Adipocyte (in vitro differentiated cells): ENCODE measurements at places on chromosomes 1 and 21.

GRCh38 chr1:58928514-58928913 is 144.7 kb upstream of the JUN start:
- no peak for DNase-seq

GRCh38 chr1:191582169-191582568 is 576.1 kb upstream of the RGS18 start:
- DNase-seq: no peak

- DNase-seq: peak; percentile 57
These were observed 373.8 kb downstream of the TGFB2 start for GRCh38 chr1:218718977-218719376.

DNA sequence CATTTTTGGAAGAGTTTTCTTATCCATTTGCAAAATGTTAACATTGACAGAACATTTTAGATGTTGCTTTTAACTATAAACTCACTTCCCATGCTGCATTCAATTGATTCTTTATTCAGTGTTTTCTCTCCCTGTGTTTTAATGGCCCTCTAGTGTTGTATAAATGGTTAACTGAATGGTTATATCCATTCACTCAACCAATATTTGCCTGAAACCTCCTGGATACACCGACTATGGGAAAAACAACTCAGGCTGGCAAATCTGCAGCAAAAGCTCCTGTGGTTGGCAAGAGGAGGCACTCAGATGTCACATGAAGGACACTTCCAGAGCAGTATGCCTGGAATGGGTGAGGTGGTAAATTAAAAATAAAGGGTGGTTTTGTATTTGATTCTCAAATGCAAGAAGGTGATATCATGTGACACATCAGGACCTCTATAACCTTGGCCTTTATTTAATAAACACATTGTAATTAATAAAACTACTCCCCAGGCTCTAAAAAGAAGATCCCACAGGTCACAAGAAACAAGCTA is 107.6 kb downstream of the BCAR3 start:
- DNase-seq: no peak

GRCh38 chr1:243596431-243597062 is 253.5 kb downstream of the AKT3 start:
- peak; percentile 78 for DNase-seq

GRCh38 chr1:50538476-50538875 is 115.2 kb upstream of the DMRTA2 start:
- DNase-seq: no peak

DNA sequence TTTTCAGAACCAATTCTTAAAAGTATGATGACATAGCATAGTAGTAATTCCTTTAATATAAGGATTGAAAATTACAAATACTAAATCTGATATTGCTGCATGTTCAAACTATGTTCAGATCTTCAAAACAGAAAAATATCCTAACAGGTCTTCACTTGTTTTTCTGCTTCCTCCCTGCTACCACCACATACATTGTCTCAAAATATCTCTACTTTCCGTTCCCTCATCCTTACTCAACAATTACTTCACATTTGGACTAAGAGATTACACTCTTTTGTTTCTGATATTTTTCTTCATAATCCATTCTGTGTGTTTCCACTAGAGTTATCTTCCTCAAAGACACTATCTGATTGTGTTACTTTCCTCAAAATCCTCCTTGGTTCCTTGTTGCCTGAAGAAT is 125.1 kb downstream of the NEK7 start:
- no peak for DNase-seq

DNA sequence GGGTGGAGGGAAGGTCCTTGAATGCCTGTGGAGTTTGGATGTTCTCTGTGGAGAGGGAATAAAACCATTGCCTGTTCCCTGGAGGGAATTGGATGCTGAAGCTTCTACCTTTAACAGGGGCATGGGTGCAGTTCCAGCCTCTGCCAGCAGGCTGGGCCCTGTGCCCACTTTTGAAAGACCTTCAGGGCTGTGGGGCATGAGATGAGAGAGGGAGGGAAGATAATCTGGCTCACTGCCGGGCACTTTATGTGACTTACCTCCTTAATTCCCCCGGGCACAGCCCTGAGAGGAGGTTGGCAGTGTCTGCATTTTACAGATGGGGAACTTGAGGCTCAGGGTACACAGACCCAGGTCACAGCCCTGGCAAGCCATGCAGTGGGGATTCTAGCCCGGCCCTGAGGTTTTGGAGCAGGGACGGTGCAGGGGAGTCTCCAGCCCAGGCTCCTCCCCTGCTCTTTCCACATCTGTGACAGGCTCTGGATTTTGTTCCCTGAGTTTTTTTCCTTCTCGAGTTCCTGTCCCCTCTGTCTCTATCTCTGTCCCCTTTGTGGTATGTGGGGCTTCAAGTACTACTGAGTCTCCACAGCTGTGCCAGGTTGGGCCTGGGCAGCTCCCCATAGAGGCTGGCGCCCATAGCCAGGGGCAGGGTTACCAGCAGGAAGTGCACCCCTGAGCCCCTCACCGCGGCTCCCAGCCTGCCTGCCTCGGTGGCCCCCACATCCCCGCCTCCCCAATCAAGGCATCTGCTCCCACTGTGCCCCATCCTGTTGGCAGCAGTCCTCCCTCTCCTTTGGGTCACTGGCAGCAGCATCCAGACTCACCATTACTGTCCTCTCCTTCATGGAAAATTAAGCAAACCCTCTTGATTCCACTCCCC is 14.0 kb upstream of the THEMIS2 start:
- DNase-seq: peak; percentile 92

DNA sequence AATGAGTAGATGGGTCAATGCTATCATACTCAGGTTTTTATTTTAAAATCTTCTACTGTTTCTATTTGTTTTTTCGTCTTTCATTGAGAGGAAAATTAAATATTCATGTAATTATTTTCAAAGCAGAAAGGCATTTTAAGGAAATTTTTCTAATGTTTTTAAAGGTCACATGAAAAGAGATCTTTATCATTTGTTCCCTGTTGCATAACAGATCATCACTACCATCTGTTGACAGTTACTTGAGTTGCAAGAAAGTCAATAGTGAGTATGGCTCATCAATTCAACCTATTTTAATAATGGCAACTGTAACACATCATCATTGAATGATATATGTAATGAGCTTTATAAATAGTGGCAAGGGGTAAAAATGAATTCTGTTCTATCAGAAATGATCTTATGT is 369.7 kb downstream of the DPYD start:
- DNase-seq: peak; percentile 23

- DNase-seq: no peak
These were observed 167.2 kb upstream of the PROX1 start for GRCh38 chr1:213820362-213821149.

DNA sequence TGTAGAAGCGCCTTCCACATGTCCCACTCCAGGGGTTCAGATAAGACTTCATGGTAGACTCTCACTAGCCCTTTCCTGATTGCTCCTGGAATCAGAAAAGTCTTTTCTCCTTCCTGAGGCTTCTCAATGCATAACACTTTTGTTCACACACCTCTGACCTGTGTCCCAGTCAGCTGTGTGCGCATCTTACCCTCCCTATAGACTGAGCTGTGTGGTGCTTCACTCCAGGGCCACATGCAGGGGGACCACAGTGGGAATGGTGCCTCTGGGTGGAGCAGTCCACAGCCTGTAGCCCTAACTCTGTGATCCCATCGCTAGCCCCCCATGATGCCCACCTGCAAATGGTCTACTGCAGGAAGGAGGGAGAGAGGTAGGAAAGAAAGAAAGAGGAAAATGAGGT is 84.0 kb upstream of the TLR5 start:
- no peak for DNase-seq

- DNase-seq: peak; percentile 55
These were observed 378 bp upstream of the NUP210L start for GRCh38 chr1:154155251-154155650.

DNA sequence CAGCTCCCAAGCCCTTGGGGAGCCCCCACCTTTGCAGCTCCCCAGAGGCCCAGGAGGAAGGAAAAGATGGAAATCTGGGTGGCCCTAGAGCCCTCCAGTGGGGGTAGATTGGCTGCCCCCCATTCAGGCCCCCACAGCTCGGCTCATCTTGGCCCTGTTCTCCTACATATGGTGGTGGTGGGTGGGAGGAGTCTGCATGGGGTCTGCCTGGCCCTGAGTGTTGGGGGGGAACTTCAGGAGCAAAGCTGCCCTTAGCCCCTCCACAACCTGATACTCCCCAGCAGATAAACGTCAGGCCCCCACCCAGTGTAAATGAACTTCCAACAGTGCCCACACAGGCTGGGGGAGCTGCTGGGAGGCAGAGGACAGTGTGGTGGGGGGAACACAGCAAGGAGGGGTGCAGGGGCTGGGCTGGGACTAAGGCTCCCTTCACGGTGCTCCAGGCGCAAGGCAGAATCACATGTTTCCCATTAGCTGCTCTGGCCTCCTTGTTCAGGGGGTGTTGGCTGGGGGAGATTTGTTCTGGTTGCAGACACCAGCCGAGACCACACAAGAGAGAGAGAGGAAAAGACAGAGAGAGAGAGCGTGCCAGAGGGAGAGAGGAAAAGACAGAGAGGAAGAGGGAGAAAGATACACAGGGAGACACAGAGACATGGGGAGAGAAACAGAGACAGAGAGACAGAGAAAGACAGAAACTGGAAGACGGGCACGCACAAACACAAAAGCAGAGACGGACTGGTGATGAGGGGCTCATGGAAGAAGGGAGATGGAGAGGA is 42.6 kb downstream of the AHDC1 start:
- peak; percentile 74 for DNase-seq

GRCh38 chr1:89578151-89578550 is 53.5 kb downstream of the LRRC8B start:
- DNase-seq: no peak

GRCh38 chr1:228180959-228181644 is 15.5 kb downstream of the IBA57 start:
- DNase-seq: no peak

DNA sequence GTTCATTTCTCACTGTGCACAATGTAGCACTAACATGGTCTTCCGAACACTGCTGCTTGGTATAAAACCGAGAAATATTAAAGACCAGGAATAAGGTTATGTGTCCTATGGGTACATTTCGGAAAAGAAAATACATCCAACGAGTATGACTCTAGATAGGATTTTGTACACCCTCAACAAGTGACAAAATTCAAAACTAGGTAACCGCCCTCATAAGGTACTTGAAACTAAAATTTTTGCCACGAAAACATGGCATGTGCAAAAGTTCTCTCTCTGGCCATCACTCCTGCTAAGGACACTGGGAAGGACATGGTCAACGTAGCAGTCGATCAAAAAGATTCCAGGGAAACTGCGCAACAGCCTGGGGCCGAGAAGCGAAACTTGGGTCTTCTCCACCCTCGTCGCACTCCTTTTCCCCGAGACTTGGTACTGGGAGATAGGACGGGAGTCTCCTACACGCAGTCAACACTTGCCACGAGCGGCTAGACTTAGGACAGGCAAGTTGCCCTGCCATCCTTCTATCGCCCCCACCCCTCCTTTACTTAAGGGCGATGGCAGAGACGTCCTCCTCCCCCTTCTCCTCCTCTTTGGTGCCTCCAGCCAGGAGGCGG is 338 bp upstream of the TOR1AIP1 start:
- DNase-seq: peak; percentile 92

GRCh38 chr1:172167796-172168596 is 252.5 kb upstream of the C1orf105 start:
- DNase-seq: peak; percentile 89

DNA sequence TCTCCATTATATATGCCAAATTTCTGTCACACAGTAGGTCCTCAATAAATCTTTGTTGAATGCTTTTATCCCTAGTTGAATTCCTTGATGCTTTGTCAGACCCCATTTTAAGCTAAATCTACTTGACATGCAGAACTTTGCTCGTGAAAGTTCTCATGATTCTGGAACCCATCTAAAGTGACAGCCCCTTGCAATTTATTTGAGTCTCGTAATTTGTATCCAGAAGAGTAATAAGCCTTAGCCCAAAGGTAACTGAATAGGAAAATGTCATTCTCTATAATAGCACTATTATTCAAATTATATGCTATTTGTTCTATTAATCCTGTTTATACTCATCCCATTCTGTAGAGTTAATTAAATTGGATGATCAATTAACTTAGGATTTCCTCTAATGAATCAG is 466.6 kb upstream of the OLFM3 start:
- no peak for DNase-seq

DNA sequence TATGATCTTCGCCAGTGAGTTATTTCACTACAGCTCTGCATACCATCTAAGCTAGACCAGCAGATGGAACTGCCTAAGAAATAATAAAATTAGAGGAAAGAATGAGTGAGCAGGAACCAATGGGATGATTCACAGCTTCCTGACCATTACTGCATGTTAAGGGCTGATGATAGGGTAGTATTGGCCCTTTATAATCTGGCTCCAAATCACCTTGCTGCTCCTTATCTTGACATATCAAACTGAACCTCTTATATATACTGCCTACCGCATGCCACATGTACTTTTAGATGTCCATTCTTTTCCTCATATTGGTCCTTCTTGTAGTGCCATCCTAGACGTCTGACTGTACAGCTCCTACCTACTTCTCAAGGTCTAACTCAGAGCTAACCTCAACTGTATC is 524.4 kb downstream of the DPYD start:
- DNase-seq: no peak

DNA sequence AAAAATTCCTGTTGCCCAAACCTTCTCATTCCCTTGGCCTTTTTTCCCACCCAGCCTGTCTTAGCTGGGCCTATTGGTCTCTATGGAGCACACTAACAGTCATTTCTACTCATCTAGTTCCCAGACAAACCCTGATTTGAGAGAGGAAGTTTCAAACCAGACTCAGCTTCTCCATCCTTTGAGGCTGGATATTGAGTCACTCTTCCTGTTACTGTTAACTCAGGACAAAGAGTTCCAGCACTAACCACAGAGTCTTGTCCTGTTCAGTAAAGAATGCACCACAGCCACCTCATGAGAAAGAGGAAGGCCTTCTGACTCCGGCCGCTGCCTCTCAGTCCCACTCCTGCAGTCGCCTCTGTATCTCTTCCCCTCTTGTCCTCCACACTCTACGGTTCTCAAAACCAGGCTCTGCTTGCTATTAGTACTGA is 137.8 kb downstream of the PTPRC start:
- peak; percentile 71 for DNase-seq

DNA sequence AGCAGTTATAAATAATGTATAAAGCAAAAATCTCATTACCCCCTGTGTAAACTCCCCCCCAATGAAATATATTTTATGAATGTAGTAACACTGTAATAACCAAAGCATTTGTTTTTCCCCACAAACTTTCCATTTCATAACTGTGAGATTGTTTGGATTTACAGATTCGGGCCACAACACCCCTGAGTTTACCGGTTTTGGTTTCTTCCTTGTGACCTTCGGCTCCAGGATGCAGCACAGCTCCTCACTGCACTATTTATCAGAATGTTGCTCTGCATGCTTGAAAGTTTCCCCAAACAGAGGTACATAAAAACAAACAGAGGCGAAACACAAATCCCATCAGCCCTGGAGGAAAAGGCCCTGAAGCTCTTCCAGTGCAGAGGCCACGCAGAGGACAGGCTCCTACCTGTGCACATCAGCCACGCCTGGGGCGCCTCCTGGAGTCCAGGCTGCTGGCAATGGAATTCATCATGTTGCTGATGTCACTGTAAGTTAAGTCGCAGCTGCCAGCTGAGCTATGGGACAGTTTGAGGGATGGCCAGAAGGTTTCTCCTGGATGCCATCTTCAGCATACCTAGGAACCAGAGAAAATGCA is 122.0 kb downstream of the LMO4 start:
- no peak for DNase-seq

GRCh38 chr1:80359666-80360065 is 1353.1 kb upstream of the ADGRL4 start:
- no peak for DNase-seq
